AG08396 (cell line): ENCODE measurements at places on chromosomes 7 and 10.

DNA sequence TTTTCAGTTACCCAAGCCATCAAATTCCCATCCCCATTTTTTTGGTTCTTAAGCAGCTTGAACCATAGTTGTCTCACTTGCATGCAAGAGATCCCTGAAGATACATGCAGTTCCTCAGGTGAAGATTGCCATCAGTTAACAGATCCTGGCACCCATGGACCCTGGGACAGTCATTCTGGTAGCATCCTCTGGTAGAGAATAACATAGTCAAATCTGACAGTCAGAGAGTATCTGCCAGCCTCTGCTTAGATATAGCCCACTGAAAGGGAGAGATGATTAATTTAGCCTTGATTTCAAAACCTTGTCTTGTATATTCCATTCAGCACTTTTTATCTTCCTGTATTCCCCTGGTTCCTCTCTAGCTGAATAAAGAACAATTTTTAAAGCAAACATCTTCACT lies 280.4 kb downstream of the KCNMA1 start:
- DNase-seq: no peak

- DNase-seq: no peak
Observed at GRCh38 chr7:38934051-38934450, 25.1 kb upstream of the VPS41 start.

GRCh38 chr10:129023082-129023481 lies 444.0 kb upstream of the MGMT start:
- no peak for DNase-seq

DNA sequence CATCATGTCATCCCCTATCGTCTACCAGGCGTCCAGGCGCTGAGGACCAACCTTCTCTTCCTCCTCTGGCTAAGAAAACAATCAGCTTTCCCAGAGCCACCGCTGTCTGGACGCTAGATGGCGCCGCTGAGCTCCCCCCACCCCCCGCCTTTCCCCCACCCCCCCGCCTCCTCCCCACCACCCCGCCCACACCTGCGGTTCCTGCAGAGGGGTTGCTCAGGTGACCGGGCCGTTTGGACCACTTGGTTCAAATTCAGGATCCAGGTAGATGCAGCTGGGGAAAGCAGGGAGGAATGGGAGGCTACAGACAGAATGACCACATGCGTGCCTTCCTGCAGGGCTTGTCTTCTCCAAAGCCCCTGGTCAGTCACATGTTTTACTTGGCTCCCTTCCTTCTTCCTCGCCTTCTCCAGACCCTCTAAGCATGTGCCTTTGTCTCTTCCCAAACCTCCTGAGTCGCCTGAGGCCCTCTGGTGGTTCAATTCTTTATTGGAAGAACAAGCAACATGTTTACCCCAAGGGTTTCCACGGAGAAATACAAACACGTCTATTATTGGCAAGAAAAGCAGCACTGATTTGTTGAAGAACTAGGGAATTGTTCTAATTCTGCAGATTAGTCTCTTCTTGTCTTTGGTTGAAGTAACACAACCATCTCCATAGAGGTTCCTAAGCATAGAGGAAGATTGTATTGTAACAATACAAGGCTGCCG lies 24.7 kb downstream of the AOC1 start:
- DNase-seq: peak; percentile 85

GRCh38 chr10:77279207-77279606 lies 358.4 kb downstream of the KCNMA1 start:
- DNase-seq: no peak

GRCh38 chr10:4384245-4384644 lies 441.8 kb upstream of the AKR1E2 start:
- DNase-seq: peak; percentile 12

- DNase-seq: no peak
Observed at GRCh38 chr7:55588976-55589604, 16.8 kb upstream of the VOPP1 start.

GRCh38 chr7:44454348-44454747 lies 36.1 kb downstream of the NUDCD3 start:
- no peak for DNase-seq

DNA sequence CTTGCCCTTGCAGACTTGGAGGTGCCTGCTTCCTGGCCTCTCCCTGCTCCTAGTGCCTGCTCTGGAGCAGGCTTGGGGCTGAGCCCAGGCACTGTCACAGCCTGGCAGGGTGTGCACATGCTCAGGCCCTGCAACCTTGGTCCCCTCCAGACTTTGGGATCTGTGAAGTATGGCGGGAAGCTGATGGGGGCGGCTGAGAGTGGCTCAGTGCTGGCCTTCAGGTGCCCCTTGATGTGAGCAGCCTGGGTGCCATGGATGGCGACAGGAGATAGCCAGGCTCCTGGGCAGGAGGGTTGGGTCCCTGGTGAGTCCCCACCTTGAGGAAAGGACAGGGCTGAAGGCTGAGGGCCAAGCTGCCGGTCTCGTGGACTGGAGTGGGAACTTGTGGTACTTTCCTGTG lies 700.4 kb upstream of the KCND2 start:
- DNase-seq: no peak

GRCh38 chr10:6119962-6120361 lies 31.1 kb downstream of the RBM17 start:
- no peak for DNase-seq

- peak; percentile 83 for DNase-seq
Observed at GRCh38 chr10:119521443-119522204, 20.9 kb downstream of the RGS10 start.

GRCh38 chr7:24441314-24442027 lies 131.8 kb upstream of the PALS2 start:
- DNase-seq: no peak

DNA sequence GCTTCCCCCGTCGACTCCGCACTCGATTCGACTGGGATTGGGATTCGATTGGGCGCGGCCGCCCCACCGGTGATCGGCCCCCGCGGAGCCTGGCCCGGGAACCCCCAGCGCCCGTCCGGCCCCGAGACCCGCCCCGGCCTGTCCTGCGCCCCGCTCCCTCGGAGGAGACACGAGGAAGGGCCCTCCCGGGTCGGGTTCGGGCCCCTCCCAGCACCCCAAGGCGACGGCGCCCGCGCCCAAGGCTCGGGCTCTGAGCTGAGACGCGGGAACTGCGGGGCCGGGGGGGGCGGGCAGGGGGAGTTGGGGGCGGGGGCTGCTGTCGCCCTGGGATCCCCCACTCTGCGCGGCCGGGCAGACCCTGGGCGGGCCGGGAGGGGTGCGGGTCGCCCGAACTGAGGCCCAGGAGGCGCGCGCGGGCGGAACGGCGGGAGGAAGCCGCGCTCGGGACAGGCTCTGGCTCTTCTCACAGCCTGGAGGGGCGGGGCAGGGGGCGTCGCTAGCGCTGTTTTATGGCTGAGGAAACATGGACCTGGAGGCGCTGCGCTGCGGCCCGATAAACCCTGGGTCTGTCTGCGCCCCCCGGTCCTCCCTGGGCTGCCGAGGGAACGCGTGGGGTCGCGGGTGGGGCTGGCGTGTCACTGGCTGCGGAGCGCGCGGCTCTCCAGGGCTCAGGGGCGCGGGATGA lies 1.7 kb upstream of the NKX6-2 start:
- no peak for DNase-seq

DNA sequence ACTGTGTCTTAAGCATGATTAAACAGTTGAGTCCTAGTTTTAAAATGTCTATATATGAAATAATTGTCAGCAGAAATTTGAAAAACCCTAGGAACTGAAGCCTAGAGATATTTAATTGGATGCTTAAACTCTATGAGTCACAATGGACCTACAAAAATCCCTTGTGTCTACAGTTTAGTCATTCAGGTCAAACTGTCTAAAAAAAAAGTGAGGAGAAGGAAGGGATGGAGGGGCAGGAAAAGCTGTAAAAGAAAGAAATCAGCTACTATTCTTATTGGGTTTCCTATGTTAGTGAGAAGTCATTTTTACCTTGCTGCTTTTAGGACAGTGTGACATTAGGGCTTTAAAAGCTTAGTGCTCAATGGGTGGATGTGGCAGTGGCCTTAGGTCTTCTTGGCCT lies 406.1 kb upstream of the FZD8 start:
- no peak for DNase-seq

DNA sequence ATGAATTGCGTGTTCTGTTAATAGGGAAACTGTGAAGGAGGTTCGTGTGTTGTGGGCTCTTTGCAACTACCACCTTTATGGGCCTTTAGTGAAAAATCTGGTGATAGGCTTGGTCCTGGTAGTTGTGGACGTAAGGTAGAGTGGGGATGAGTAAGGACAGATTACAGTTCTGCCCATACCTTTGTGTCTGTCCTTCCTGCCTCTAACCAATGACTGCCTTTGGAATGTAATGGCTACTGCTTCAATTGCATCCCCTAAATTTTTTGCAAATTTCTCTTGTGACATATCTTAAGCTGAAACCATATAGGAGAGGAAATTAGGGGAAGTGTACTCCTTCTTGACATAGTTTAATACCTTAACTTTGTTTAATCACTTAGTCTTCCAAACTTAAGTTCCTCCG lies 82.3 kb downstream of the ADK start:
- DNase-seq: no peak

DNA sequence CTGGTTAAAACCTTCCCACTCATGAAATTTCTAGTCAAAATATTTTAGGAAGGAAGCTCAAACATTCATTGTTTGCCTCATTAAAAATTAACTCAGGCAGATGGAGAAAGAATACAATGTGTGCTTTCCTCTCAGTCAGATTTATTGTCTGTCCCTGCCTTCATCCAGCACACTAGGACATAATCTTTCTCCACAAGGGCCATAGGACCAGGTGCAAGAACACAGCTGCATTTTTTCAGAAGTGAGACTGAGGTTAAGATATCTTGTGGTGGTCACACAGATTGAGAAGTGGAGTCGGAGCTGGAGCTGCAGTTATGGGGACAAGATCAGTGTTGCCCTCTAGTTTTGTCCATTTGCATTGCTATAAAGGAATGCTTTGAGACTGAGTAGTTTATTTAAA lies 666.3 kb downstream of the CCSER2 start:
- no peak for DNase-seq

GRCh38 chr7:82129091-82129490 lies 314.5 kb downstream of the CACNA2D1 start:
- DNase-seq: no peak

DNA sequence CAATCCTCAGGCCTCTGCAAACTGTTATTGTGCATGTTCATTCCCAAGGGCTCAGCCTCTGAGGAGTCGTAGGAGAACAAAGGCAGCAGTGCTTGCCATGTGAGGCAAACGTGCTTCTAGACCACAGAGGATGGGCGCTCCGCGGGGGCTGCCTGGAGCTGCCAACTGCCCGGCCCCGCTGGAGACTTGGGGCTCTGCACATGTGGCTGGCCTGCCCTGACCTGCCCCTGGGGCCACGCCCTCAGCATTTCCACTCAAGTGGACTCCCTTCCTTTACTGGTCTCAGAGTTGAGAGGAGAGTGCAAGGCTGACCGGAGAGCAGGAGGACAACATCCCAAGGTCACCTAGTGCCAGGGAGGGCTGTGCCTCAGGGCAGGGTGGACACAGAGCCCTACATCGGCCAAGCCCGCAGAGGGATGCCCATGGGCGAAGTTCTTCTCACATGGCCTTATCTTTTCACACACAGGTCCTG lies 222.3 kb upstream of the ZNF32 start:
- DNase-seq: no peak

DNA sequence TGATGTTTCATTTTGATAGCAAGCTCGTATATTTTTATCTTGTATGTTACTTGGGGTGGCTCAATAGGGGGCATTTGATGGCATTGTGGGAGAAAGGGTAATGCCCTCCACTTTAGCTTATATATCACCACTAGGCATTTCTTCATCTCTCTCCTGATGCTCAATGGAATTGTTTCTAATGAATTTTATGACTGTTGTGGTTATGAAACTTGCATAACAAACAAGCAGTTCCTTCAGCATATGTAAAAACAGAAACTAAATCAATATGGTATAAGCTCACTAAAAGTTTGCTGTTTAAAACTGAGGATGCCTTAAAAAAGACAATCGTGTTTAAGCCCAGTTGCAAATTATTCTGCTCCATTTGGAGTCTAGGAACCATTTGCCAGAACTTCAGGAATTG lies 75.5 kb downstream of the CDK14 start:
- no peak for DNase-seq

DNA sequence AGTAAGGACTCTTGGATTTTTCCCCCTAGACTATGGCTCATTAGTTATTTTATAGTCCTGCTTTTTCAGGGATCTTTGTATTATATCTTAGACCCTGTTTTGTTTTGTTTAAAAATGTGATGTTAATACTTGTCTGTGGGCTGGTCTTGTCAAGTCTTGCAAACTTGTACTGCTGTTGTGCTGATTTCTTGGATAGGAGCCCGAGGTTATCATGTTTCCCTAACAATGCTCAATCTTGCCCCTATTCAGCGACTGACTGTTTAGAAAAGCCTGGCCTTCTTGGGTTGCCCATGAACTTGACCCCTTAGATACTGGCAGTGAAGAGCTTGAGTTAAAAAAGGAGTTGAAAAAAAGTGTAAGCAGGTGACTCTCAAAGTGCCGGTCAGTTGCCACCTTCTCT lies 115.7 kb downstream of the KIAA1217 start:
- no peak for DNase-seq

DNA sequence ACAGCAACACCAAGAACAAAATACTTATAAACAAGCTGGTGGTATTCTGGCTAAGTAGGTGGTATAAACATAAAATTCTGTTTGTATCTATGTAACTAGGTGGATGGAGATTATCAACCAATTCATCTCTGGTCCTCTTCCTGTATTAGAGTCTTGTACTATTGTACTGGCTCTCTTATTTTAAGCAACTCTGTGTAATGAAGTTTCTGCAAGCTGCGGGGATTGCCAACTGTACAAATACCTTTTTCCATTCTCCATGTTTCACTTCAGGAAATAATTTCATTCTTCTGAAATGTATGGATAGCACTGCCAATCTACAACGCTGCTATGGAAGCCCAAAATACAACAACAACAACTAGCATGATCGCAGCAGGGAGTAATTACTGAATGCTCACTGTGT lies 44.8 kb downstream of the JAZF1 start:
- no peak for DNase-seq

GRCh38 chr7:1811850-1812508 lies 141.9 kb downstream of the ELFN1 start:
- DNase-seq: peak; percentile 36

DNA sequence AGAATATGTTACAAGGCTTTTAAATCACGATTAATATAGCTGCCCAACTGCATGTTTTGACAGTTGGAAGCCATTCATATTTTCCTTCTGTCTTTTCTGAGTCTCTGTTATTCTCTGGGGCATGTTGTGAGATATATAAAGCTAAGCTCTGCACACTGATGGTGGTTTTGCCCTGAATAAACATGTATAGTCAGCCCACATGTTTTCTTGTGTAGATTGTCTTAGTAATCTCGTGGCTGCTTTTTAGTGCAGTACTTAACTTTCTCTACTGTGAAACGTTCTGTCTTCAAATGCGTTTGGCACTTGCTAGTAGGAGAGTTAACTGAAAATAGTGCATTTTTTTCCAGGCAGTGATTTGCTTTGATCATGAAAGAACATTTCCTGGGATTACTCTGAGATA lies 268.5 kb downstream of the DNAJB9 start:
- no peak for DNase-seq

GRCh38 chr10:126732308-126732707 lies 61.8 kb upstream of the C10orf90 start:
- DNase-seq: no peak

- no peak for DNase-seq
Observed at GRCh38 chr7:157568770-157569584, 232.2 kb downstream of the DNAJB6 start.
